ENCODE measurements at places on chromosomes 7 and 10.

DNA sequence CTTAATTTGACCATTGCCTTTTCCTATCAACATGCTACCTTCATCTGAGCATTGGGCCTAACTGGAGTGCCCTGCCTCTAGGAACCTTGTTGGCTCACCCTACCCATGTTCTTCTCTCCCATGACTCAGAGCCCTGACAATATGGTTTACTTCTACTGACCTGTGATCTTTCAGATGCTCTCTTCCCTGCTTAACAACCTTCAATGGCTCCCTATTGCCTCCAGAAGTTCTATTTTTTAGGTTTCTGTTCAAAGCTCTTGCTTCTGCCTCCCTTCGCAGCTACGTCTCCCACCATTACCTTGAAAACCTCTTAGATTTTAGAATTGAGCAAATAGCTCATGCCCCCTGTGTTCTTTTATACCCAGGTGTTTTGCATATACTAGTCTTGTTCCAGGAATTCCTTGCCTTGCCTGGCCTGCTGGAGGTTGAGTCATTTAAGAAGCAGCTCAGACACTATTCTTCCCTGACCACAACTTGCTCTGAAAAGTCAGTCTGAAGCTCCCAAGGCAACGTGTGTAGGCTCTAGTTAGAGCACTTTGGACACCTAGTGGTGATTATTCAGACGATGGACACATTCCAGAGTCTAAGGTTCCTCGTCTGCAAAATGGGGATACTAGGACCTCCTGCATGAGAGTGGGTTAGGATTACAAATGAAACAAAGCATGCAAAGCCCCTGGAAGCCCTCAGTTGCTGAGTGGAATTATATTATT, 64.4 kb upstream of the EMX2 start:
- peak; percentile 66 for DNase-seq

DNA sequence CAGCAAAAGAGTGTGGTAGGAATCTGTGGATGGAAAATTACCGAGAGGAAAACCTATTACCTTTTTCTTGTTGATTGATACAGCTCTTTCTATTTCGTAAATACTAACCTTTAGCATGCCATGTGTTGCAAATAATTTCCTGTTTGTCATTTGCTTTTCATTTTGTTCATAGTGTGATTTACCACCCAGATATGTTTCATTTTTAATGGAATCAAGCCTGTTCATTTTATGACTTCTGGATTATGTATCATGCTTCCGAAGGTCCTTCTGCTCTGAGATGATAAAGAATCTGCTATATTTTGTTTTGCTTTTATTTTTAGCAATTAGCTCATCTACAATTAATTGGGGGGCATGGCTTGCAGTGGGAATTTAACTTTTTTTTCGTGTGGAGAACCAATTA, 46.5 kb downstream of the INPP5F start:
- no peak for DNase-seq

DNA sequence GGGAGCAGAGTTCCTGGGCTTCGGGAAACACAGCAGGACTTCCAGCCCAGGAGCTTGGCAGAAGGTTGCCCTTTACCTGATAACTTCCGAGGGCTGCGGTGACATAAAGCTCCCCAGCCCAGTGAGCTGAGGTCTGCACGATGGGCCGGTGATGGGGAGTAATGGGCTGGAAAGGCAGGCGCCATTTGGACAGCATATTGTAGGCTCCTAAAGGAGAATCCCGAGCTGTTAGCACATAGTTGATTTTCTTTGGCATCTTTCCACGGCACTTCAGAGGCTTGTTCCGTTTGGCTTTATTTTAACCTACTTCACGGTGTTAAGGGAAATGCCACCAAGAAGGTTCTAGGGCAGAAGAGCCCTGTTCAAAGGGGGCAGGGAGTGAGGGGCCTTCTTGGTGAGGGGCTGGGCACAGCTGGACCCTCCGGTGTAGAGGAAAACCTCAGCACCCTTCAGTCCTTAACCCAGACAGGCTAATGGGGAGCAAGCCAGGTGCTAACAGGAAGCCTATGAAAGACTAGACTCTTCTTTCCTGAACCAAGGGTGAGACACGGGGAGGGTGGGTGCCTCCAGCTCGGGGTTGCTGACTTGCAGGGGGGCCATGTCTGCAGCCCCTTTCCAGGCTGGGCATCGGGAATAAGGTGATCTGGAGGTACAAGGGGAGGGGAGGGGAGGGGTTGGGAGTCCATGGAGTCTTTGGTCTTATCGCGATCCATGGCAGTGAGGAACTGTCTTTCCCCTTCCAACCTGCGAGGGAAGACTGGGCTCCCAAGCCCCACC, 347.7 kb downstream of the GLRX3 start:
- no peak for DNase-seq

- DNase-seq: no peak
Observed at GRCh38 chr7:135792866-135793265, 44.3 kb upstream of the FAM180A start.

DNA sequence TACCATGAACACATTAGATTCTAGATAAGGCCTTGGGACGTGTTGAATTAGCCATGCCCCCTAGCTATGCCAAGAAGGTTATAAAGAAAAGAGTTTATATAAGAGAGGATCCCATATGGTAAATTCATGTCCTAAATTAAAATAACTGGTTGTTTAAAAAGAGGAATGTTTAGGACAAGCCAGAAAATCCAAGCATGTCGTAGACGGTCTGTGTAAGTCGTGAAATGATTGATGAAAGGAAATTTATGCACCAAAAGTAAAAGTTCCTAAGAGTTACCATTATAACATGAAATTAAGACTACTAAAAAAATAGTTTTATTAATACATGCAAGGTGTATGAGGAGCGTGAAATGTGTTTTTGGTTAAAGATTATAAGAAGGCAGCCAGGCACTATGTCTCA, 624.9 kb downstream of the ARL4A start:
- peak; percentile 19 for DNase-seq

DNA sequence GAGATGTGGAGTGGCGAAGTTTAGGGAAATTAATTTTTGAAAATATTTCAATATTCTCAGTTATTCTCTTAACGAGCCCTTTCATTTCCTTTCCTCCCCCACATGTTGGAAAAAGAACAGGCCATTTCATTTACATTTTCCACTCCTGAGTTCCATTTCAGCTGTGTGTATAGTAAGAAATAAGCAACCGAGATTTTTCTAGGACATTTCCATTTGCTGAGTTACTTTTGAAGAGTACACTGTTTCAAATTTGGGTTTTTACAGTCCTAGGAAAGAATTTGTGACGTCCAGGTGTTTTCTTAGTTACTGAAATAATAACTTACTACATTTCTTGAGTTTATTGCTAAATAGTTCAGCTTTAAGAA, 1.2 kb downstream of the SEPTIN7 start:
- no peak for DNase-seq

GRCh38 chr7:1114088-1114487, 26.2 kb downstream of the GPER1 start:
- DNase-seq: no peak

- peak; percentile 85 for DNase-seq
Observed at GRCh38 chr10:103504181-103504783, 10.8 kb downstream of the NEURL1 start.

Measured in A549 (cell line).